ENCODE measurements at places on chromosomes 7 and 10. TPM values are rescaled to one million over a fixed set of nuclear protein-coding genes. Genes with fewer than 3 reads are reported as not detected.

The ZP3 gene
- not detected for polyA plus RNA-seq

The CAV1 gene
- polyA plus RNA-seq: 0.40 TPM

The GPR22 gene
- polyA plus RNA-seq: not detected

The INMT gene
- polyA plus RNA-seq: not detected

The ZNF746 gene
- polyA plus RNA-seq: 3.8 TPM

The SPDYE9 gene
- polyA plus RNA-seq: not detected
